ENCODE measurements at places on chromosomes 13 and 19.

GRCh38 chr13:80276371-80277289 lies 64.3 kb downstream of the SPRY2 start:
- no peak for DNase-seq

DNA sequence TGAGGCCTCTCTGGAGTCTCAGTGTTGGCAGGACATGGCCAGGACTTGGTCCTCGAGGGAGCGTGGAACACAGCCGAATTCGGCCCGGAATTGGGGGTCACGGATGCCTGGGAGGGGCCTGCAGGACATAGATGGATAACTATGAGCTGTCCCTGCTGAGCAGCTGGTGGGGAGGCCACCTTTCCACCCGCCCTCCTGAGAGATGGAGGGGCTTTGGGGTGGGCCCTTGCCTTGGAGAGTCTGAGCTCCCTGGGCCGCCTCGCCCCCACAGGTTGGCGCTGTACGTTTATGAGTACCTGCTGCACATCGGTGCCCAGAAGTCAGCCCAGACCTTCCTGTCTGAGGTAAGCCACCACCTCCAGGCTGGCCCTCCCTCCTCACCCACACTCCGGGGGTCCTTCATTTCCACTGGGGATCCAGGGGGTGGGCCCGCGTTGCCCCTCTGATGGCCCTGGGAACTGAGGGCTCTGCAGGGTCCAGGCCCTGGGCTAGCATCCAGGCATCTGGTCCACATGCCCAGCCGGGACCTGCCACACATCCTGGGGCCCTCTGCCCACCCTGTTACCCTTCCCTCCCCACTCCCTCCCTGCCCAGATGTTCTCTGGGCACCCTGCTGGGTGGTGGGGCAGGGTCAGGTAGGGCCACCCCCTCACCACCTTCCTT lies 8.0 kb downstream of the SSBP4 start:
- no peak for DNase-seq

GRCh38 chr13:44417446-44417845 lies 43.8 kb downstream of the SERP2 start:
- no peak for DNase-seq

DNA sequence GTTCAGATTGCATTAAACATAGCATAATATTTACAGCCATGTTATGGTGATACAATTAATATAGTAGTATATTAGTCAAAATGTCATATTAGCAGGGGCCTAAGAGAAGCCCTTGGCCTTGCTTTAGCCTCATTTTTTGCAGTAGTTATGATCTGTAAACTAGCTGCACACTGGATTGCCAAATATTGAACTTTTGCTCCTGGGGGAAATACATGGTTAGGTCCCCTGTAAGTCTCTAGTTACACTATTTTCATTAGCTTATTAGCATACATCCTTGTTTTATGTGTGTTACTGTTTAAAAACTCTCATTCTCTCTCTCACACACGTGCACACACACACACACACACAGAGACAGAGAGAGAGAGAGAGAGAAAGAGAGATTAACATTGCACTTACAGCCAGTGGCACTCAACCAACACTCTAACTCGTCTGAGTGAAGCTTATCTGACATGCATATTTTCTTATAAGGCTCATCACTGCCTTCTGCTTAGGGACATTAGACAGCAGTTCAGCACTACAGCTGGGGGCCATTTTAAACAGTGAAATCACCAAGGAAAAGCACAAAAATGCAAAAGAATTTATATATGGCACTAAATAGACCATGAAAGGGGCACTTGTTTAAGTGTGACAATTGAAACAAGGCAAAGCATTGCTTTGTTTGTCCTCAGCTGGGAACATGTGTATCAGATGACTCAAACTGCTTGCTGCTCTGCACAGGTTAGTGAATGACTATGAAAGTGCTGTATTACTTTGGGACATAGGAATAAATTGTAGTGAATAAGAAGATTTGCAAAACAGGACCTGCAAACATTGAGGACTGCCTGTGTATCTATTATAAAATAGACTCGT lies 278.7 kb downstream of the GPC6 start:
- DNase-seq, result no peak

GRCh38 chr19:47253467-47253881 lies 2.9 kb upstream of the CCDC9 start:
- DNase-seq, result no peak

GRCh38 chr13:21014502-21015170 lies 46.8 kb downstream of the LATS2 start:
- peak; percentile 70 for DNase-seq

- DNase-seq, result no peak
Observed at GRCh38 chr19:49553451-49554271, 25.9 kb downstream of the RCN3 start.

DNA sequence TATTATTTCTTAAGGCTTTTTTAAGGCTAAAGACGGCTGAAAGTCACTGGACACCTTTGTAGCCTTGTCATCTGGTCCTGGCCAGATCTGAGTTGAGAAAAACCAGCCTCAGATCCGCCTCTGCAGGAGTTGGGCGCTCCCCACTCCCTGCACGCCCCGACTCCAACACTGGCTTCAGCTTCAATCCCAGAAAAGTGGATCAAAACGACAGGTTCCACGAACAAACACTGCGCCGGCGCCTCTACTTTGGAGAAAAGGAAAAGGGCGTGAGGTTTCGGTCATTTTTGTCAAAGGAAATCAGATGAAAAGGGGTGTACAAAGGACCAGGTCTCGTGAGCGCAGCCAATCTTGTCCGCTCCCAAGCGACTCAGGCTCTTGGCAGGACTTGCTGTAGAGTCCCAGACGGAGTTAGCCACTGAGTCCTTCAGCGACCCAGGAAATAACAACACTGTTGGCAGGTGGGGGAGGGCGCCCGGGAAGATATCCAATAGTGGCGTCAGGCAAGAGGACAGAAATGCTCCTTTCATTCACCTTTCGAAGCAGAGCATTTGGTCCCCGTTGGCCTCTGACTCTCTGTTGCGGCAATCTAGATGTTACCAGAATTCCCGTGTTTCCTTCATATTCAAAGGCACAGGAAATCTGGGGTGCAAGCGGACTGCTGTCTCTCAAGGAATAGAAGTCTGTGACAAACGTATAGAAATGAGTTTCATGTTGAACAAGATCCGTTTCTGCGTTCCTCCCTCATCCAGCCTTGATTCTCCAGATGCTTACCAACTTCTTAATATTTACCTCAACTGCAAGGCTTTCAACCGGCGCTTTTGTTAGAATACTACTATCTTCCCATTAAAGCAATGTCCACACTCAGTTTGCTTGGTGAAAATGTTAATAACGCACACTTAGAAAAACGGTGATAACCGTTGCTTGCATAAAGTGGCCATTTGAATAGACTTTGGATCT lies 1.8 kb upstream of the CCNA1 start:
- DNase-seq, result no peak

DNA sequence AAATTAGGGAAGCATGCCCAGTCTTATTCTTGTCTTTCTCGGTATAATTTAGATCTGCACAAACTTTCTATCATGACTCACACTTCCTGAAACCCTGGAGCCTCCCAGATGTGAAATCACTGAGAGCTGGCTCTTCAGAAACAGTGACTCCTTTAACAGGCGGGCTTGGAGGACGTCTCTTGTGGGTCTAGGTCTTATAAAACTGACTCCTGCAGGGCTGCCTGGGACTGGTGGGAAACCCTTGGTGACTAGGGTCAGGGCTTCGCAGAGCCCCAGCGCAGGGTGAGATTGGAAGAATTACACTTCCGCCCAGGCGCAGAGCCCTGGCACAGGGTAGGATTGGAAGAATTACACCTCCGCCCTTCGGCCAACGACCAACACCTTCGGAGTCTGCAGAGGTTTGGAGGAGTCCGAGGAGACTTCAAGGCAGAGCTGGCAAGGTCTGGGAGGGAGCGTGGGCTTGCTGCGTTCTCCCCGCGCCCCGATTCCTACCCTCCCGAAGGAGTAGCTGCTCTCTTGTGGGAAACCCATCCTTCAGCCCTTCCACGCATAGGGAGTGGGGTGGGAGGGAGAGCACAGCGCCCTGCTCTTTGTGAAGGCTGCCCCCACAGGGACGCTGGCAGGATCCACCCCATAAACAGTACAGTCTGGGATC lies 43.4 kb upstream of the MAP3K10 start:
- DNase-seq, result peak; percentile 37

- no peak for DNase-seq
Observed at GRCh38 chr19:40178756-40179155, 12.5 kb upstream of the MAP3K10 start.

GRCh38 chr13:93224535-93224934 lies 2.1 kb upstream of the GPC6 start:
- peak; percentile 69 for DNase-seq

DNA sequence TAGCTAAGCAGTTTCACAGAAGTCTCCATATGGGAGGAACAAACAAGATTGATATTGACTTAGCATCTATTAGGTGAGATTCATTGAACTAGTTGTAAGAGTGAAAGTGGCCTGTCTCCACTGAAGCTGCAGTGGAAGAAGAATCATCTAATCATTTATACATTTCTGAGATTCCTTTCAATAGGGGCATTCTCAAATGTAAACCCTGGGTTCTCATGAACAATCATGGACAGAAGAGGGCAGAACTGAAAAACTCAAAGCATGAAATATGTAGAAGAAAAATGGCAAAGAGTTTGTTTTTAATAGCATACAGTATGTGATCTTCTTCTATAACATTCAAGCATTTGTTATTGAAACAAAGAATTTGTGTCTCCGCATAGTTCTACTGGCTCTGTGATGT lies 17.6 kb upstream of the POSTN start:
- DNase-seq, result no peak

GRCh38 chr13:31093145-31093885 lies 68.4 kb downstream of the HSPH1 start:
- no peak for DNase-seq

GRCh38 chr13:70580825-70581224 lies 472.6 kb upstream of the KLHL1 start:
- DNase-seq, result no peak

DNA sequence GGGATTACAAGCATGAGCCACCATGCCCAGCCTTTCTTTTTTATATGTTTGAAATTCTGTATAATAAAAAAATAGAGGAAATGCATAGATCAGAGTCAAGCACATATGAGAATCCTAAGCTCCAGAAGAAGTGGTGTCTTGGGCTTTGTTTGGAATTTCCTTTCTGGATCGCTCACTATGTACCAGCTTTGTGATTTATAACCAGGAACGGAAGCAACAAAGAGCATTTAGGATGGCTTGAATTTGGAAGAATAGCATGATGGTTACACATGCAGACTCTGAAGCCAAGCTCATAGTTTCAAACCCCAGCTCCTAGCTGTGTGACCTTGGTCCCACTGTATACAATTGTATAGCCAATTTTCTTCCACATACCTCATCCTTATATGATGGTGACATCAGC lies 28.0 kb upstream of the SLC15A1 start:
- no peak for DNase-seq

DNA sequence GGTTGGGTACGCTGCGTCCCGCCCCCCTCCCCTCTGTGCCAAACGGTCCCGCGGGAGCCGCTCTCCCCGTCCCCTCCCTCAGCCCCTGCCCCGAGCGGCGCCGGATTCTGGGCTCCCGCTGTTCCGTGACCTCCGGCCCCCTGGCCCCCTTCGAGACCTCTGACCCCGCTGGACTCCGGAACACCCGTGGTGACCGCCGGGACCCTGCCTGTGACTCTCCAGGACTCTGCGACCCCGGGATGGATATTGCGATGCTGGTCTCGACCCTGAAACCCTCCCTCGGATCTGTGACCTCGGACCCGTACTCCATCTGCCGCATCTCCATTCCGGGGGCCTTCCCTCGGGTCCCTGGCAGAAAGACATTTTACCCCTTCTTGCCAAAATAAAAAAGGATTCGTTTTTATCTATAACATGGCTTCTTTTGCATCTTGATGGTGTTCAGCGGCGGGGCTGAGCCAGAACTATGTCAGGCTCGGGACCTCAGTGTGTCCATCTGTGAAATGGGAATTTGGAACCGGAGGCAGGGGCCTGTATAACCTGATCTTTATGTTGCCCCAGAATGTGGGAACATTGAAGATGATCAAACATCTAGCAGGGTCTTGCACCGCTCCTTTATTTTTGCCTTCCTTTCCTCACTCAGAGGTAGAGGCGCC lies 654 bp upstream of the MEGF8 start:
- DNase-seq, result no peak

DNA sequence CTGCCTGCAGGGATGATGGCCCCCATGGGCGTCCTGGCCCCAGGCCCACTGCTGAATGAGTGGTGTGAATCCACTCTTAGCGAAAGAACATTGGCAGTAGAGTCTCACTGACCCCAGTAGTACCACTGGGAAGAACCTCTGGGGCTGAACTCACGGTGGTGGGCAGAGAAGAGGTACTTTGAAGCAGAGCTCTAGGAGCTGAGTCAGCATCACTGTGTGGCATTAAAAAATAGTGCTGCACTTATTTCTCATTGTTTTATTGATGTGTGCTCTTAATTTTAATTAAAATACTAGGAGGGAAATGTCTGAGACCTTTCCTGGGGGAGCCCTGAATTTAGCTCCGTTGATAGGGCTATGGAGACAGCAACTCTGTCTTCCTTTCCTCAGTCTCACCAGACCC lies 61.3 kb downstream of the CBY2 start:
- no peak for DNase-seq

DNA sequence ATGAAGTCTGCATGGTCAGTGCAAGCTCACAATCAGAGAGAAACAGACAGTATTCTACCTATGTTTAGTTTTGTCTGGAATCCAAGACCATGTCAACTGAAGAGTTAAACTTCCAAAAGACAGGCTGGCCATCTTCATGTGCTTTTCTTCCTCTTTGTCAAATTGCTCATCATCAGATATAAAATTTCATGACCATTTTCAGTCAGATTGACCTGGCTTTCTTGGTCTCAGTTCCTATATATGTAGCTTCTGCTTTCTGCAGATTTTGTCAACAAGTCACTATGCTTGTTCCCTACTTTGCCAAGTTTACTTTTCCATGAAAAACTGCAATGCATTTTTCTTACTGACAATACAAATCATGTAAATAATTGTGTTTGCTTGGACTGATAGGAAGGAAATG lies 13.9 kb downstream of the SLC46A3 start:
- DNase-seq, result no peak

DNA sequence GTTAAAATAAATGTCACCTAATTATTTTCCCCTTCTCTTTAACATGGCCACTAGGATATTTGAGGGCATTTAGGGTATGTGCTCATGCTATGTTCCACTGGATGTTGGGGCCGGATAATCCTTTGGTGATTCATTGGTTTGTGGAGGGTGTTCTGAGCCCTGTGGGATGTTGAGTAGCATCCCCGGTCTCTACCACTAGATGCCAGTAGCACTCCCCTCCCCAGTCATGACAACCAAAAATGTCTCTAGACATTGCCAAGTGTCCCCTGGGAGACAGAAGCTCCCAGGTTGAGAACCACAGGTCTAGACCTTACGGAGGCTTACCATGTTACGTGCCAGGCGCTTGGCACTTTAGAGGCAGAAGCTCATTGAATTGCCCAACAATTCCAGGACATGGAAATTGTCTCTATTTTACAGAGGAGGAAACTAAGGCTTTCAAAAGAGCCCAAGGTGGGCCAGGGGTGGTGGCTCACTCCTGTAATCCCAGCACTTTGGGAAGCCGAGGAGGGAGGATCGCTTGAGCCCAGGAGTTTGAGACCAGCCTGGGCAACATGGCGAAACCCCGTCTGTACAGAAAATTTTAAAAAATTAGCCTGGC lies 14.1 kb downstream of the SHANK1 start:
- no peak for DNase-seq

Data from left lobe of liver (tissue), 2 donors.